ENCODE measurements at places on chromosomes 6 and 20.

- no peak for DNase-seq
Measured at GRCh38 chr6:146341493-146342230, 202.0 kb upstream of the RAB32 start.

GRCh38 chr6:24858177-24858653 is 59.5 kb upstream of the ARMH2 start:
- peak; percentile 24 for DNase-seq

GRCh38 chr20:14344746-14345145 is 7.3 kb upstream of the FLRT3 start:
- no peak for DNase-seq

GRCh38 chr6:16572943-16573342 is 188.3 kb downstream of the ATXN1 start:
- DNase-seq = no peak

DNA sequence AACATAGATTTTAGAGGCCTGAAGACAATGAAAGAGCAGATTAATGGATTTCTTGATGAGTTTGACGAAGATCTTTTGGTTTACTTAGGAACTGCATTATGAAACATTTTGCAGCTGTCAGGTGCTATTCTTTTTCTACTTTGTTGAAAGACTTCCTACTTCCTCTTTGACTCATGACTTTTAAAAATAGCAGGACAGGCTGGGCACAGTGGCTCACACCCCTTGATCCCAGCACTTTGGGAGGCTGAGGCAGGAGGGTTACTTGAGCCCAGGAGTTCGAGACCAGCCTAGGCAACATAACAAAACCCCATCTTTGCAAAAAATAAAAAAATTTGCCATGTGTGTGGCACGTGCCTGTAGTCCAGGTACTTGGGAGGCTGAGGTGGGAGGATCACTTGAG is 52.0 kb downstream of the ITCH start:
- no peak for DNase-seq

DNA sequence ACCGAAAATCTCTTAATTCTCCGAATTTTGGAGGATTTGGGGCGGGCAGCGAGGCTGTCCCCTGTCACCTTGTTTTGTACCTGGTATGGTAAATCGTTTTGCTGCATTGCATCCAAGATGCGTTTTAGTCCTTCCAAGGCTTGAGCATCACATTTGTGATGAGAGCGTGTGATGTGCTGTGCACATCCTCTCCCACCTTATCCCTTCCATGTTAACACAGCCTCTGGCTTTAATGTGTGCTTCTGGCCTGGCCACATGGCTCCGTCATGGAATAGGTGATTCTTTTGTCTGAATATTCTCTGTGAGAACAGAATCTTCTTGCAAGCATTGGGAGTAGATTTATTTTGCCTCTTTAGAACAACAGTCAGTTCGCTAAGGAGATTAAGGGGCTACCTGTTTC is 763 bp downstream of the TMEM14A start:
- no peak for DNase-seq

DNA sequence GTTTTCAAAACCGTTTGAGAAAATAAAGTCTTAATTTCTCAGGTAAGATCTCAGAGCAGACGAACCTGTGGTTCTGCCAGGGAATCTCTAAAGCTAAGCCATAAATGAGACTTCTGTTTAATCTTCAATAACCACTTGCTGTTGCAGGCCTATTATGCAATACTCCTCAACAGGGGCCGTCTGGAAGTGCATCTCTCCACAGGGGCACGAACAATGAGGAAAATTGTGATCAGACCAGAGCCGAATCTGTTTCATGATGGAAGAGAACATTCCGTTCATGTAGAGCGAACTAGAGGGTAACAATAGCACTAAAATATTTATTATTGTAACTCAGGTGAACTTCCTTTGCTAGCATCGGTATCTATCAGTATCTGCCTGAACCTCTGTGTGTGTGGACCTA is 223.7 kb downstream of the ARHGAP18 start:
- no peak for DNase-seq

- no peak for DNase-seq
Measured at GRCh38 chr6:124536157-124536841, 425.9 kb upstream of the RNF217 start.

GRCh38 chr6:17866876-17867444 is 120.5 kb downstream of the KIF13A start:
- no peak for DNase-seq

DNA sequence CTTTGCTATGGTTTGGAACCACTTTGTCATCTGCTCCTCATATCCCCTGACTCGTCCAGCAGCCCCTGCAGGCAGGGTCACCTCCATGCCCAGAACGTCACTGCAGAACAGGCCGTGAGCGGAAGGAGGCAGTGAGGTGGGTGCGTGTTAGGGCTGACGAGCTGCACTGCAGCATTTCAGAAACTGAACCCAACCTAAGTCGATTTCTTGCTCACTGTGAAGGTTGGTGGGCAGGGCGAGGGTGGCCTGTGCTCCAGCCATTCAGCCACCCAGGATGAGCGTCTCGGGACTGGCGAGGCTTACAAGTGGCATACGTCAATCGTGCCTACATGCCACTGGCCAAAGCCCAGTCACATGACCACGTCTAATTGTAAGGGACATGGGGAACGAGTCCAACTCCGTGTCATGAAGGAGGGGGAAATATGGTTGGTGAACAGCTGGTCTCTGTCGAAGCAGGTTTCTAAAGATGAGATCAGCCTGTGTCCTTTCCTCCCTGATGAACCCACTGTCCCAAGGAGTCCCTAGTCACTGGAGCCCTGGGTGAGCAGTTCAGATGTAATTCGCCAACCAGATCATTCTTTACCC is 289.1 kb downstream of the TAF4 start:
- no peak for DNase-seq

DNA sequence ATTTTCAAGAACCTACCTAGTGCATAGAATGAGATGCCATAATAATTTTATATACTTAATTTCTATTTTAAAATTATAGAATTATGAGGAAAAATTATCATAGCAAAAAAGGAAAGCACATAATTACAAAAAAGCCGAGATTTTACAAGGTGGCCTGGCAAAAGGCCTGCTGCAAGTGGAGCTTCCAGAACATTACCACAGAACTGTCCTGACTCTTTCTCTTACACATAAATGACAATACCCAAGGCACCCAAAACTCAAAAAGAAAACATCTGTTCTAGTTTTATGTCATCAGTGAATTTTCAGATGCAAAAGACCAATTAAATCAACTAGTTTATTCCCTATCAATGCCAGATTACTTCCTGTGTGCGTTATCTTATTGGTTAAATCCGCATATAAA is 74.2 kb downstream of the FILIP1 start:
- no peak for DNase-seq

DNA sequence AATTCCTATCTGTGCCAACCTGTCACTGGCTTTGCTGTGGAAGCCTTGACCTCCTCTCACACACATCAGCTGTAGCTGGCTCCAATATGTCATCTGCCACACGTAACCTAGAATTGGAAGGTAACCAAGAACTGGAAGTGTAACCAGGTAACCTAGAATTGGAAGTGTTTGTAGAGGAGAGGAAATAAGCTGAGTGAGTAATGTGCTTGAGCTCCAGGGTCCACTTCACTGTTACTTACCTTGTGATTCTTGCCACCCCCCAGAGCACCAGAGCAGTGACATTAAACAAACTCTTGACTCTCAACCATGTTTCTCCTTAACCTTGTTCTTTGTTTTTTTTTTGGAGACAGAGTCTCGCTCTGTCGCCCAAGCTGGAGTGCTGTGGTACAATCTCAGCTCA is 350.5 kb downstream of the NRN1 start:
- DNase-seq = no peak

GRCh38 chr6:151027295-151027747 is 161.8 kb downstream of the MTHFD1L start:
- no peak for DNase-seq

GRCh38 chr20:47263465-47264084 is 92.9 kb downstream of the ZMYND8 start:
- DNase-seq = no peak

DNA sequence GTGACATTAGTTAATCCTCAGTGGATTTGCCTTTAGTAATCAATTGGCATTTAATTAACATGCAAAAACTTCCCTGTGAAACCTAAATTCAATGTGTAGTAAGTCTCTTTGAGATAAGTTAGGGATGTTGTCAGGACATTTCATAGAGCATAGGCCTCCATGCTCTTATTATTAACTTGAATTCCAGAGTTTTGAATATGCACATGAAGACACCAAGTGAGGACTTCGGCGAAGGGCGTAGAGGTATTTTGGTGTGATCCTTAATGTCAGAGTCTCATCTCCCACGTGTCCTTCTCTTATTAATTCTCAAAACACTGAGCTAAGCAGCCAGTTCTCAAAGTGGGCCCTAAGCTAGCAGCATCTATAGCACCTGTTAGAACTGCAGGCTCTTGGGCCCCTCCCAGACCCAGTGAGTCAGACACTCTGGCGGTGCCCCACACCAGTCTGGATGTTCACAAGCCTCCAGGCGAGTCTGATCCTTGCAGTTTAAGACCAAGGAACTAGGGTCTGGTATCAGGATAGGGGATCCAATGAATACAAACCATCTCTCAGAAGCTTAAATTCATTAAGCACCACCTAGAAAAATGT is 292.1 kb downstream of the QKI start:
- no peak for DNase-seq

DNA sequence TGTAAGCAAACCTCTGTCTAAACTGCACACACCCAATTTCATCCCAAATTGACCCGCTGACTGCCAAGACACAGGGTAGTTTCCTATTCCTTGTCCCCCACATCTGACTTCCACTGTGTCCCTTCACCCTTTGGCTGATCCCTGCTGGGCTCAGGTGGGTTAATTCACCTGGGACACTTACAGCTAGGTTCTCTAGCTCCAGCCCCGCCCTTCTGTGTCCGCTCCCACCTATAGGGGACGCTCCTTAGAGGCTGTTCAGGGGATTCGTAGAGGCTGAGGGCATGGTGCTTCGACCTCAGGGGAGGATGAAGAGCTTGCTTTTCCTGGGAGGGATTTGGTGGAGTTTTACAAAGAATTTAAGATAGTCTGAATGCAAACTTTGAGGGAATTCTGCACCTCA is 4.0 kb upstream of the CD93 start:
- DNase-seq = no peak

DNA sequence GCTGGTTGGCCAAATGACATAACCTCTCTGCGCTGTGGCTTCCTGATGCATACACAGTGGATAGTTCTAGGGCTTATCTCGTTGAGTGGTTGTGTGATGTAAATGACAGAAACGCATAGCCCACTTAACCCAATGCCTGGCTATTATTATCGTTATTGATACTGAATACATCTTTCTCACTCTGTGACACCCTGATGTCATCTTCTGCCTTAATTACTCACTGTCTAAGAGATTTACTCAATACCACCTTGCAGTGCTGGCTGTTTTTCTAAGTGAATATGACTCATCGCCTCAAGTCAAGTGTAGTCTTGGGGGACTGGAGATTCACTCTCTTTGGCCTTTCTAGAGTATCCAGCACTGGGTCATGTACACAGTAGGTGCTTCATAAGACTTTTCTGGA is 73.6 kb downstream of the NDUFAF5 start:
- DNase-seq = no peak

GRCh38 chr6:128239146-128239545 is 281.3 kb downstream of the PTPRK start:
- no peak for DNase-seq

DNA sequence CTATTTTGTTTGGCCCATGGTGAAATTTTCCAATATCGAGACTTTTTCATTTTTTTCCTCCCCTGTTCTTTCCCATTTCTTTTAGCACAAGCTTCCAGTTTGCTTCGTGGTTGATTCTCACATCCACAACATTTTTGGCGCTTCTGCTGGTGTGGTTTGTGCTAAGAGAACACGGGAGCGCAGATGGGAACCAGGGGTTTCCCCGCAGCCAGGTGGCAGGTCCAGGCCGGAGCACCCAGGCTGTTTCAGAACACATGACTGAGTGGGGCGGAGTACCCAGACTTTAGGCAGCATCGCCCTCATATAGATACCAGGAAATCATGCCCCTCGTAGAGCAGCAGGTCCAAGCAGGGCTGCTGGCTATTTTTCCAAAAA is 58.0 kb downstream of the SYTL3 start:
- no peak for DNase-seq

GRCh38 chr20:24617757-24618450 is 148.5 kb downstream of the SYNDIG1 start:
- no peak for DNase-seq

DNA sequence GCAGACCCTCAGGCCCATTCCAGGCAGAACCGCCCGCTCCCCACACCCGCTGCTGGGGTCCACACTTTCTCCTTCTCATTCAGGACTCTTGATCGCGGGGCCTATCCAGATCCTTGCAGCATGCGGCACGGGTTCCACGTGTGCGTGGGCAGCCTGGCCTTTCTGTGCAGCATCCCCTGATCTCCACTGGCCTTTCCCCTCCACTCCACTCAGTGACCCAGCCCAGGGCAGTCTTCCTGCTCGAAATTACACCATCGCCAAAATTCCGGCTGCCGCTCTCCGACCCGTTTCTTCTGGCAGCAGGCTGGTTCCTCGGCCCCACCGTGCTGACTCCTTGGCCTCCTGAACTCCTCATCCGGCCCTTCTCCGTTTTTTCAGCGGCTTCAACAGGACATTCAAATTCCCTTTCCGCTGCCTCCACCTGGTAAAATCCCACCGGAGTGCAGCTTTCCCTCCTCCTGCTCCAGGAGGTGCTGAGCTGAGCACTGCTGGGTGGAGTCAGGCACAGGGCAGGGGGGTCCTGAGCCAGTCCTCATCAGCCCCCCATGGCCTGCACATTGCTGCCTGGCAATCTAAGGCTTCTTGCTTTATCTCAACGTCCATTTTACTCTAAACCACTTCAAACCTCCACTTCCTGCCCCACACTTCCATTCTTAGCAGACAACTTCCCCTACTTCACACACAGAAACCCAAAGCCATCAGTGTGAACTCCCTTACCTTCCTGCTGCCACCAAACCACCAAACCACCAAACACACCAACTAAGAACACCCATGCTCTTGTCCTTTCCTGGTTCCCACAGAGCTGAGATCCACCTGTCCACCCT is 9.0 kb downstream of the SFT2D1 start:
- DNase-seq = peak; percentile 40

DNA sequence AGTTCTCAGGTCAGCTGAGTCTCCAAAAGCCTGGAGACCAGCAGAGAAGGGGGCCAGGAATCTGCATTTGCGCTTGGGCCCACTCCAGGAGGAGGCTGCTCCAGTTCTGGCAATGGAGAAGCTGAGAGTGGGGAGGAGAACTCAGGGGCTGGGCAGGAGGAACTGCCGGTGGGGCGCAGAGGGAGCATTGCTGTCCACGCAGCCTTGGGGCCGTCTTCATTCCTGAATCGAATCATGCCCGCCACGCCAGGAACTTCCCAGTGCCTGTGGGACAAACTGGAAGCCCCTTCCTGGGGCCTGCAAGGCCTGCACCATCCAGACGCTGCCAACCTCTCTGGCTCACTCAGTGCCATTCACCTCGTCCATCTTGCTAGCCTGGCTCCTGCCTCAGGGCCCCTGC is 16.9 kb downstream of the RAB44 start:
- DNase-seq = no peak

DNA sequence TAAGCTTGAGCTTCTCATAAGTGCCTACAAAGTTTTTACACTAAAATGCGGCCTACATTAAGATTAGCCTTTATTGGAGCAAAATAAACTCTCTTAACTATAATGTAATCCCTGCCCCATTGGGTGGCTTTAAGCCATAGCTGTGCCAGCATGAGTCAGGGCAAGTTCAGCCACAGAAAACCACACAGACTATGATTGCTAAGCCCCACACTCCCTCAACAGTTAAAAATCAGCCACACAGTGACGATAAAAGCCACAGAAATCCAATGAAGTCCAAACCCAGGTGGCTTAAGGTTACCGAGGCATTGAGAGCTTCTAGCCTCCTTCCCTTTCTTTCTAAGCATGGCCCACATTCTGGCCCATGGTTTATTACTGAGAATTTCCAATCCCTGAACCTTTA is 61.6 kb downstream of the GRM1 start:
- no peak for DNase-seq

- DNase-seq = no peak
Measured at GRCh38 chr6:132663661-132664060, 4.7 kb upstream of the TAAR1 start.

Data from GM19239 (cell line).